ENCODE measurements at places on chromosomes 12 and 14.

GRCh38 chr14:28163233-28163632 lies 603.4 kb upstream of the FOXG1 start:
- no peak for DNase-seq

DNA sequence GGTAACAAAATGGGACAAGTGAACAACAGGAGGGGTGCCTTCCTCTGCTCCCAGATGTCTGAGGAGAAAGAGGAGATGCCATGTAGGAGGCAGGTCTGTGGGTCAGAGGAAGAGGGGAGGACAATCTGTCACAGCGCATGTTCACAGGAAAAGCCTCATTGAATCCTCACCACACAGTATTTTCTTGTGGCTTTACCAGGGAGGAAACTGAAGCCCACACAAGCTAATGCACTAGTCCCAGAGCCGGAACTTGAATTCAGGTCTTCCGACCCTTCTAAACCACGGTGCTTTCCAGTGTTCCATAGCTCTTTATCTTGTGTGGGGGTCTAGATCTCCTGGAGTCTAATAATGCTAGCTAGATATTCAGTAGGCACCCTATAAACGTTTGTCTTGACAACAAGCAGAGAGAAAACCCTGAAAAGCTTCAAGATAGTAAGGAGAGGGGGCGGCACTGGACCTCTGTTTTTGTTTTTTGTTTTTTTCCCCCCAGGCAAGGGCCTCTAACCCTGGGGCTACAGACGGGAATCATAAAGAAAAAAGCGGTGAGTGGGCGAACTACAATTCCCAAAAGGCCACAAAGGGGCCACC lies 371 bp upstream of the SHMT2 start:
- DNase-seq = no peak

DNA sequence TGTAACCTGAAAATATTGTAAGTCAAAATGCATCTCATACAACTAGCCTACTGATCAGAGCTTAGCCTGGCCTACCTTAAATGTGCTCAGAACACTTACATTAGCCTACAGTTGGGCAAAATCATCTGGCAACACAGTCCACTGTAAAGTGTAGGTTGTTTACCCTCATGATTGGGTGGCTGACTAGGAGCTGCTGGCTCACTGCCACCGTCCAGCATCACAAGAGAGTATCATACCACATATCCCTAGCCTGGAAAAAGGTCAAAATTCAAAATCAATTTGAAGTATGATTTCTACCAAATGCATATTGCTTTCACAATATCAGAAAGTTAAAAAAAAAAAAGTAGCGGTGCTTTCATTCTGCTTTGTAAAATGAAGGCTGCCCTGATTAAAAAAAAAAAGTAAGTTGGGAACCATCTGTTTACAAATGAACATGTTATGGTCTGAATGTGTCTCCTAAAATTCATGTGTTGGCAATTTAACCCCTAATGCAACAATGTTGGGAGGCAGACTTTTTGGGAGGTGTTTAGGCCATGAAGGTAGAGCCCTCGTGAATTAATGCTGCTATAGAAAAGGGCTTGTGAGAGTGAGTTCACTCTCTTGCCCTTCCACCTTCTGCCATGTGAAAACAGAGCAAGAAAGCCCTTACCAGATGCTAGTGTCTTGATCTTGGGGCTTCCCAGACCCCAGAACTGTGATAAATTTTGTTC lies 211.8 kb downstream of the PPM1H start:
- no peak for DNase-seq

DNA sequence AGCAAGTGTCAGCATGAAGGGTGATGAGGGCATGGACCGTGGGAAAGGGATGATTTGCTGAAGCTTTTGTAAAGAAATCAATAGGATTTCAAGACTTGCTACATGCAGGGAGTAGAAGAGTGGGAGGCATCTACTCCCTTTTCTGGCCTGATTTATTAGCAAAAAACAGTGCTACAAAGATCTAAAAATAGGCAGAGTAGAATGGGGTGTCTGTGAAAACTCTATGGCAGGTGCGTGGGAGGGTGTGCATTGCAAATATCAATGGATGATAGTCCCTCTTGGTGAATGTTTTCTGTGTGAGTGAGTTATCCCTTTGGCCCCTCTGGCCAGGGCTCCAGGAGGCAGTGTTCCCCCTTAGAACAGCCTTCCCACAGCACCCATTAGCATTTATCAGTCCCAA lies 139.0 kb downstream of the SMOC1 start:
- DNase-seq = no peak

DNA sequence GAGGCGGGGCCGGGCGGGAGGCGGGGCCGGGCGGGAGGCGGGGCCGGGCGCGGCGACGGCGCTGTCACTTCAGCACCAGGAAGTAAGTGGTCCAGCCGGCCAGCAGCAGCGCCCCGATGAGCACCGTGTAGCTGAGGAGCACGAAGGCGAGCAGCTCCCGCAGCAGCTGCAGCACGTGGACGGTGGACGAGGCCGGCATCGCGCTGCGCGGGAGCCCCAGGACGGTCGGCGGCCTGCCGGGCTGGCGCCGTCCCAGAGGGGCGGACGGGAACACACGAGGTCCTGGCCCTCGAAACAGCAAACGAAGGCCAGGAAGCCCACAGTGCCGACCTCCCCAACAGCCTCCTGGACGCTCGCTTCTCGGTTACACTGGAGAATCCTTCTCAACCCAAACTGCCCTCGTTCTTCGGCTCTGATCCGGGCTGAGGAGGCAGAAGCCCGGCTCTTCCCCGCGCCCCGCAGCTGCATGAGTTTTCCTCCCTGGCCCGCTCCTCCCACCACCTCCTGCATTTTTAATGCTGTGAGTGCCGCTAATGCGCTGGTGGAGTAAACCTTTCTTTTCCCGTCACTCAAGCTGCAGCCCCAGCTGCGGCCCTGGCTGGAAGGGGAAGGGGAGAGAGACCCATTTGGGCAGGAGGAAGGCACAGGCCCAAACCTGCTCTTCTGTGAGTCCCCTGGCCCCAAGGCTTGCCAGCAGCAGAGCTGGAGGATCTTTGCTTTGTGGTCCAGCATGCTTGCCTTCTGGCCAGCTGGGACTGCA lies 694 bp upstream of the DIABLO start:
- no peak for DNase-seq

GRCh38 chr12:123633379-123634141 lies at the start of the genes EIF2B1 and GTF2H3:
TSS of gene EIF2B1 (minus strand) at chr12:123633686. CDS start at chr12:123633557, 129 bp downstream.
TSS of gene GTF2H3 (plus strand) at chr12:123633829. CDS start at chr12:123633860, 31 bp downstream.
- DNase-seq = peak; percentile 77

DNA sequence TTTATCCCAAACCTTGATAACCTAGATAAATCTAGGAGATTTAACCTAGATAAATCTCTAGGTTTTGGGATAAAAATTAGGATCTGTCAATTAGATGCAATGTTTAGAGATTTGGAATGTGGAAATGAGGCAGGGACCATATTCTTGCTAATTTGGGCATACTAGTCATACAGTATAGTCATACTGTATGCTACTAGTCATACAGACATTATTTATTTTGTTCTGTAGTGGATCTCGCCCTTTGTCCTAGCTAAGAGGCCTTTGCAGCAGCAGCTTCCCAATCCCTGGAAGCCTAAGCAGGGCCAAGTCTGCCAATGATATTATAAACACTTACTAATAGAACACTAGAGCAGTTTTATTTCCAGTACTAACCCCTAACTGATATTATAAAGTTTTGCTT lies 136.4 kb downstream of the CEP128 start:
- no peak for DNase-seq
